ENCODE measurements at places on chromosomes 13 and 19.

DNA sequence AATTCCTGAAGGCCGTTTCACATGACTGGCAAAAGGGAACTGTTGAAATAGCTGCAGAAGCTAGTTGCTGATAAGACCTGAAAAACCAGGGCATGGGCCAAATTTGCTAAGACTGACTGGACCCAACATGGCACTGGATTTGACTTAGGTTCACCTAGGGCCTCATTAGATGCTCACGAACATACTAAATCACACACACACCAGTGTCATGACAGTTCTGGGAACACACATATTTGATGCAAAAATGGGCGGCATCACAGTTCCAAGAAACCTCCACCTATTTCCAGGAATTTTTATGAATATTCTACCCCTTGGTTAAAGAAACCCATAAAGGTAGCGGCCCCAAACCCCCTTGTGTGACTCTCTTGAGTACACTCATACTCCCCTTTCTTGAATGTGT, 99.6 kb upstream of the OBI1 start:
- DNase-seq = no peak

- DNase-seq = no peak
Measured at GRCh38 chr19:53909471-53910169, 542 bp downstream of the CACNG7 start.

DNA sequence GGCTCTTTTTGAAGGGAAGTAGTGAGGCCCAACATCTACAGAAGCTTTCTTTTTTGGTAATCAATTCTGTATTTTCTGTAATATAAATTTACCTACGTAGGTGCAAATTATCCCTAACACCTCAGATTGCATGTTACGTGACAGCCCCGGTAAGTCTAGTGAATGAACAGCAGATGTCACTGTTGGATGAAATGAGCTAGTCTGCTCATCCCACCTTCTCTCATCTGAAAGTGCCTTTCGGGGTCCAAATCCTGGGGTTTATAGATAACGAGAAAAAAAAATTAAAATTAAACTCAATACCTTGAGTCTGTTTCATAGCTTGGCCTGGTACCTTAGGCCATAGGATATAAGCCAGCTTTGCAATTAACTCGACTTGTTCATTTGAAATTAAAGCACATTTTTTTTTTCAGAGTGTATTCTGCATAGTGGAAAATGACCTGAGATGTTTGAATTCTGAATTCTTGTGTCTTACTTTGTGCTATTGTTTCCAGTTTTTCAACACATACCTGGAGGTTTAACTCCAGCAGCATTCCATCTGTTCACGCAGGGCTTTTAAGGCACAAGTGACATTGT, 548.2 kb downstream of the GPC5 start:
- DNase-seq = peak; percentile 77

GRCh38 chr13:60020288-60020687, 143.4 kb downstream of the DIAPH3 start:
- no peak for DNase-seq

- no peak for DNase-seq
Measured at GRCh38 chr13:99417201-99418102, 83.8 kb upstream of the TM9SF2 start.

GRCh38 chr19:13951043-13951442, 1.3 kb upstream of the DCAF15 start:
- DNase-seq = no peak

- DNase-seq = no peak
Measured at GRCh38 chr19:49374665-49375434, 11.2 kb downstream of the DKKL1 start.

DNA sequence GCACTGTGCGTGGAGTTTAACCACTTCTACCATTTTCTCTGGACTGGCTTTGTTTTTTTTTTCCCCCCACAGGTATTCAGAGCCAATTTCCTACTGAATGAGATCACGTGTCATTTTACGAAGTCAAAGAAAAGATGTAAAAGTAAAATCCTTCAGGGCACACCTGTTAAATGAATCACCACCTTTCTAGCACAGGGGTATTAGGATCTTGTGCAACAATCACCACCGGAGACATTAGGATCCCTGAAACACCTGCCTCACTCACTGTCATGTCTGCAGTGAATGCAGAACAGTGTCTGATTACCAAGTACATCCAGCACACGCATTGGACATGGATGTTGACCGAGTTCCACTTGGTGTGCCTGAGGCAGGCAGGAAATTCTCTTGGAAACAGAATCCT, 17.2 kb downstream of the BRD4 start:
- DNase-seq = peak; percentile 38

GRCh38 chr19:33239223-33239975, 13.7 kb upstream of the SLC7A10 start:
- no peak for DNase-seq

DNA sequence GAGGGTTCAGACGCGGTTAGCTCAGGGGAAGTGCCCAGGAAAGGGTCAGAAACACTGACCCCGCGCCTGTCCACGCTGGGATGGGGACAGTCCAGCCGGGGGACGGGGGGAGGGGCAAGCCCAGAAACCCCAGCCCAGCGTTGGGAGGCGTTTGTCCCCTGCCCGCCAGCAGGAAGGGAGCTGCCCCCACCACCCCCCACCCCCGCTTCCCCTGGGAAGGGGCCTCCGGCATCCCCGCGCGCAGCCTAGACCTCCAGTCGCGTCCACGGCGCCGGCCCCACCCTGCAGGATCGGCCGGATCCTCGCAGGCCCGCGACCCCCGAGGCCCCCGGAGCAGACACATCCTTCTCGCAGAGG, 277 bp downstream of the GIPC1 start:
- DNase-seq = no peak

DNA sequence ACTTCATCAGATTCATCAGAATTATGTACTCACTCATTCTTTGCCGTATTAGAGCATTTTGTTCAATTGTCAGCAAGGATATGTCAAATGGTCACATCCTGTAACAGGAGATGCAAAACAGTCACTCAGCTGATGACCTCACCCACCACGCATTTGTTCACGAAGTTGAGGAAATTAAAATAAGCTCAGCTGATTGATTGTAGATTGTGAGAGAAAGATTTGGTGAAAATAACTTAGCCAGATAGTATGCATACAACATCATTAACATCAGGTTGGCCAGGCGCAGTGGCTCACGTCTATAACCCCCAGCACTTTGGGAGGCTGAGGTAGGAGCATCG, 22.6 kb upstream of the CDC16 start:
- no peak for DNase-seq

DNA sequence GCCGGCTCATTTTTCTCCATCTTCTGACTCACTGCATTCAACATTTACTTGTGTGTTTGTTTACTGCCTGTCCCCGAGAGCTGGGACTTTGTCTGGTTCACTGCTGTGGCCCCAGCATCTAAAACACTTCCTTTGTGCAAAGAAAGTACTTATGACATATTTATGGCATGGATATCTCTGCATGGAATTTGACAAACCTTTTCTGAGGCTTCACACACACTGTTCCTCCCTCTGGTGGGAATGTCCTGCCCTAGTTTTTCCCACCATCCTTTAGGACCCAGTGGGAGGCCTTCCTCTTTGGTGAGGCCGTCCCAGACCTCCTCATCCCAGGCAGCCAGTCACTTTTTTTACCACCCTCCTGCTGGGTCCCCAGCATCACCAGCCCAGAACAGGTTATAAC, 1.4 kb upstream of the SRRM5 start:
- DNase-seq = no peak

GRCh38 chr19:15563325-15563794, 51.7 kb upstream of the CYP4F8 start:
- peak; percentile 42 for DNase-seq

- DNase-seq = no peak
Measured at GRCh38 chr19:30604657-30605056, 232.5 kb downstream of the ZNF536 start.

DNA sequence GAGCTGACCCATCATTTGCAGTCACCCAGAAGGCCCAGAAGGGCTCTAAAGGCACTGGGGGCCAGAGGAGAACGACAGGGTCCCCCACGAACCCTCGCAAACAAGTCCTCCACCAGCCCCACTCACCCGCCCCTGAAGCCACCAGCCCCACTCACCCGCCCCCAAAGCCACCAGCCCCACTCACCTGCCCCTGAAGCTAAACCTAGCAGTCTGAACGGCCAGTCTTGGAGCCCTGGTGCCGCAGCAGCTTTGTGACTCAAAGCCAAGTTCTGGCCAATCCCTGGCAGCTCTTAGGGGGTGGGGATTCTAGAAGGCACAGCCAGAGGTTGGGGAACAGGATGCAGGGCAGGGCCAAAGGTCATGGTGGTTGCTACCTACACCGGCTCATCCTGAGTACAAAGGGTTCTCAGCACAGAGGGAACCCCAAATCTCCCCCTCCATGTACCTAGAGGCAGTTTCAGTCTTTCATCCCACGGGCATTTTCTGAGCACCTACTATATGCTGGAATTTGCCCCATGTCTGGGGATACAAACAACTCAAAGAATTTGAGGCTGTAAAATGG, at the start of gene IQCN:
Gene IQCN, minus strand, starts transcription at position 234 of the 562 bp plus-strand sequence. CDS start 4,974 bp downstream, outside the sequence.
- DNase-seq = no peak

- peak; percentile 22 for DNase-seq
Measured at GRCh38 chr13:109243311-109243951, 543.0 kb downstream of the IRS2 start.

- no peak for DNase-seq
Measured at GRCh38 chr19:47381121-47381520, 32.0 kb downstream of the DHX34 start.

DNA sequence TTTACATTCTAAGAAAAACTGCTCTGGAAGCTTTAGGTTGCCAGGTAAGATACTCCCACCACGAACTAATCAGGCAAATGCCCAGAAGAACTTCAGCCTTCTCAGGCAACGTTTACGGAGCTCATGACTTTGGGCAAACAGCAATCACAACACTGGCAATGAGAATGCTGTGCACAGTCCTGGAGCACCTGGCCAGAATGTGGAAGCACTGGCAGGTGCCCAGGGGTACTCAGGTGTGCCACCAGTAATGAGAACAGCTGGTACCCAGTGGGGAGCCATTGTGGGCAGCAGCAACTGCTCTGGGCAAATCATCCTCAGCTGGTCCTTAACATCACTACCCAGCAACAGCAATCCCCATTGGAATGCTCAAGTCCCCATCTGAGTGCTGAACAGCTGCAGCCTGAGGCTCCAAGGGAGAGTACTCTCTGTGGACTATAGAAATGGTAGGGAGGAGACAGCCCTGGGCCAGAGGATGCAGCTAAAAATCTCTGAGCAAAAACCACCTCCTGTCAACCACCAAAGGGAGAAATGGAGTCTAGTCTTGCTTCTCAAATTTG, 210.0 kb downstream of the FOXO1 start:
- DNase-seq = no peak

- no peak for DNase-seq
Measured at GRCh38 chr13:39401046-39401705, 201.8 kb downstream of the LHFPL6 start.

DNA sequence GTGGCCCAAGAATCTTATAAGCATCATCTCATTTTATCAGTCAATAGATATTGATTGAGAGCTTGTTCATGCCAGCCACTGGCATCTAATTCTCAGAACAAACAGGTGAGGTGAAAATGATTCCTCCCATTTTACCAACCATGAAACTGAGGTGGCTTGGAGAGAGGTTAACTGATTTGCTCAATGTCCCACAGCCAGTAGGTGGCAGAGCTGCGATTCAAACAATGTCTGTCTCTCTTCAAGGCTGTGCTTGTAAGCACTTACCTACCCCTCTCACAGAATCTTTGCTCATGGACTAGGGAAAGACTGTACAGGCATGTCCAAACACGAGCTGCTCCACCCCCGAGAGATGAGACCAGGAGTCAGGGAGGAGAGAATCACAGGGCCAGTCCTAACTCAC, 21.5 kb upstream of the GSX1 start:
- DNase-seq = peak; percentile 31

- no peak for DNase-seq
Measured at GRCh38 chr19:34165295-34165738, 7.0 kb upstream of the LSM14A start.

- no peak for DNase-seq
Measured at GRCh38 chr19:51547397-51548212, 16.1 kb upstream of the SIGLEC6 start.

- DNase-seq = no peak
Measured at GRCh38 chr13:96811049-96811448, 183.2 kb downstream of the OXGR1 start.

GRCh38 chr13:74487091-74487722, 353.0 kb upstream of the KLF12 start:
- DNase-seq = no peak

DNA sequence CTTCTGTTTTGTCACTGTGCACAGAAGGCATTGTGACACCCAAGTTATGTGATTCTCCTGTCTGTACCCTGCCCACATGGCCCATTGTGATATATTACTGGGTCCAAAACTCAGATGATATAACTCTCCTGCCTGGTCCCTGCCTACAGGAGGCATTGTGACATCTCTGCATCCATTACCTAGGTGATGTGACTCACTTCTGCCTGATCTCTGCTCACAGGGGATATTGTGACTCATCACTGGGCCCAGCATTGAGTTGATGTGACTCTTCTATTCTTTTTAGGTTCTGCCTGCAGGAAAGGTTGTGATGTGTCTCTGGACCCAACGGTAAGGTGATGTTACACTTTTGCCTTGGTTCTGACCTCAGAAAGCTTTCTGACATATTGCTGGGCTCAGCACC, 67.9 kb upstream of the ZNF724 start:
- DNase-seq = no peak

DNA sequence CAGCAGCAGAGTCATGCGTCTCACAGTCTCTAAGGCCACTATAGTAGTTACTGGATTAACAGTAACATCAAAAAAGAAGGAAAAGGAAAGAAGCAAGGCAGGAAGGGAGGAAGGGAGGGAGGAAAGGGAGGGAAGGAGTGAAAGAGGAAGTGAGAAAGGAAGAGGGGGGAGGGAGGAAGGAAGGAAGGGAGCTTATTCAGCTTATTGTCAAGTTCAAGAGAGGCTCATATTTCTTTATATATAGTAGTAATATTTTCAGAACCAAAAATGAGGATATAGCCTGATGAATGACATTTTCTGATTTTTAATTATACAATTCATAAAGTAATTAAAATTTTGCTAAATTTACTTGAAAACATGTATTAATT, 17.7 kb upstream of the RUBCNL start:
- no peak for DNase-seq

- no peak for DNase-seq
Measured at GRCh38 chr19:12695096-12695495, 1.3 kb downstream of the FBXW9 start.

DNA sequence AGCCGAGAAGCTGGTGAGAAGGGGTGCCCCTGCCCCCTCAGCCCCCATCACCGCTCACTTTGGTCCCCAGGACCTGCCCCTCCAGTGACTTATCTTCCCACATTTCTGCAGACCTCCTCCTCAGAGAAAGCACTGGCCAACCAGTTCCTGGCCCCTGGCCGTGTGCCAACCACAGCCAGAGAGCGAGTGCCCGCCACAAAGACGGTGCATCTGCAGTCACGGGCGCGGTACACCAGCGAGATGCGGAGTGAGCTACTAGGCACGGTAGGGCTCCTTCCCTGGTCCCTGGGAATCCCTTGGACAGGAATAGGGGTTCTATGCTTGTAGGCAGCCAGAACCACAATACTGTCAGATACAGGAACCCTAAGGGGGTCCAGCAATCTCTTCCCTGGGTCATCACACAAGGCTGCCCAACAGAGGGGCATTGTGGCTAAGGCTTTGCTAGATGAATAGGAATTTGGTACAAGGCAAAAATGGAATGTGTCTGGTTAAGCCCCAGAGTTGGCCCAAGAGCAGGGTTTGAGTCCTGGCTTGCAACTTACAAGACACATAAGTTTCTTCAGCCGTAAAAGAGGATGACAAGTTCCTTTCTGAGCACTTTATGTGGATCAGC, 1.0 kb downstream of the USE1 start:
- DNase-seq = no peak

GRCh38 chr13:99800951-99801350, 170.6 kb downstream of the ZIC5 start:
- DNase-seq = no peak
